ENCODE measurements at places on chromosomes 6 and 20. TPM values are rescaled to one million over a fixed set of nuclear protein-coding genes. Genes with fewer than 3 reads are reported as not detected.

The SYNDIG1 gene
- total RNA-seq: 5.7 TPM

The DUSP15 gene
- 2.8 TPM for total RNA-seq

The HSPA12B gene
- total RNA-seq: 5.4 TPM

The SLC26A8 gene
- not detected for total RNA-seq

The TULP1 gene
- not detected for total RNA-seq

The NCOA6 gene
- total RNA-seq: 33.5 TPM

The CRISP3 gene
- 7.5 TPM for total RNA-seq

The NHLRC1 gene
- total RNA-seq: 1.9 TPM

The LY6G6F gene
- total RNA-seq: not detected

The PPP1R11 gene
- total RNA-seq: 76.9 TPM

The TAAR6 gene
- total RNA-seq: not detected

The RAB44 gene
- total RNA-seq: 0.75 TPM

The ZC3H12D gene
- total RNA-seq: 1.6 TPM

The CRISP2 gene
- total RNA-seq: 9.8 TPM

The ZNF184 gene
- 6.4 TPM for total RNA-seq

DNA sequence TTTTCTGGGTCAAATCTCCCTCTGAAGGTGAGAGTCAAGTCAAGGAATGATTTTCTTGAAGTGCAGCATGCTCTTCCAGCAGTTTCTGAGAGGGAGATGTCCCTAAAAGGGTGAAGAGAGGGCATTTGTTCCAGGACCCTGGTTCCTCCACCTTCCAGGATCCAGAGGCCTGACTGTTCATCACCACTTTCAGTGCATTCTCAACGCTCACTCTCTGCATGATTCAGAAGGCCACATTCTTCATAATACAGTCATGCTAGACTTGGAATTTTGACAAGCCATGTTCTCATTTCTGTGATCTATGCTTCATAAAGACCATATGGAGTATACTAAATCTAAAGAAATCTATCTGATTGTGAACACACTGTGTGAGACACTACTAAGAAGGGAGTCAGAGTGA is 85.1 kb downstream of the PDE7B start:
- DNase-seq: no peak

GRCh38 chr6:148383658-148384368 is 41.2 kb downstream of the SASH1 start:
- no peak for DNase-seq

DNA sequence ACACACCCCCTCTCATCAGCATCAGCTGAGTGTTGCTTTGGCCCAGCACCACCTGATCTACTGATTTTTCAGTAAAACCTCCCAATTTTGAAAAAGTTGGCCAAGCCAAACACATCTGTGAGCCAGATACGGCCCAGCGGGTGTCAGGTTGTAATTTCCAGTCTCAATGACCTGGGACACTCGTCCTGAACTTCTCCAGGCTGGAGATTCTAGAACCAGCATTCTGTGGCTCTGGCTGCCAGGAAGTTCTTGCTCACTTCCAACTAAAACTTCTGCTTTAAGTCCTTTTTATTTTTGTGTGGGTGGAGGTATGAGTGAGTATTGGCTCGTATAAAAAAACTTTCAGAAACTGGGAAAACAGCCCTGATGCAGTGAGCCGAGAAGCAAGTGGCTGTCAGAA is 5.1 kb downstream of the KIAA1755 start:
- DNase-seq: no peak

- no peak for DNase-seq
Observed at GRCh38 chr6:157770946-157771345, 52.1 kb upstream of the SNX9 start.

GRCh38 chr6:2940010-2940850 is 31.1 kb downstream of the SERPINB6 start:
- peak; percentile 9 for DNase-seq

- no peak for DNase-seq
Observed at GRCh38 chr6:12039540-12040459, 27.7 kb downstream of the HIVEP1 start.

GRCh38 chr6:75299801-75300530 is 15.4 kb upstream of the TMEM30A start:
- no peak for DNase-seq

- DNase-seq: no peak
Observed at GRCh38 chr6:168516944-168517741, 76.2 kb downstream of the SMOC2 start.

DNA sequence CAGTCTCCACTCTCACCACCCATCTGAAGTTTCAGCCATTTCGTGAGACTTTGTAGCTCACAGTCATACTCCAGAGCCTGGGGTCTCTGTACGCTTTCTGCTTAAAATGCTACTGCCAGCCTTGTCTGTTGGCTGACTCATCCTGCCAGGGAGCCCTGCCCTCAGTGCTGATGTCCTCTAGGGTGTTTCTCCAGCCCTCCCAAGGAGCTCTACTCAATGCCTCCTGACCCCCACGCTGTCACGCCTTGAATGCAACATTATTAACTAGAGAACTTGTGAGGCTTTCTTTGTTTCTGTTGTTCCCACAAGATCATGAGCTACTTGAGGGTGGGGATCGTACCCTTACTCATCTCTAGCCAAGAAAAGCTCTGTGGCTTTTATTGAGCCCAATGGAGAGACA is 20.1 kb downstream of the KIF16B start:
- DNase-seq: no peak

DNA sequence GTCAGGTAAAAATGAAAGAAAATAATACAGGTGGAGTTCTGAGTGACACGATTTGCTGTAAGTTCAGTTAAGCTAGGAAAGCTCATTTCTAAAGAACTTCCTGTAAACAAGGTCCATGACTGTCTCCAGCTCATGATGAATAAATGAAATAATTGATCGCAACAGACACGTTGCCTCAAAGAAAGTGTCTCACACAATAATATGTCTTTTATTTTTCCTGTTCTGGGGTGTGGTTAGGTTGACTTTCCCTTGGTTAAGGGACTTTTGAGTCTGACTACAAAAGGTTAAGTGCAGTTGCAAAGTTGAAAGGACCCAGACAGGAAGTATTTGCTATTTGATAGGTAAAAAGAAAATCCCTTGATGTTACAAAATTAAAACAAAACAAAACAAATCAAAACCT is 304.2 kb upstream of the PRDM1 start:
- DNase-seq: no peak

GRCh38 chr6:31510007-31510406 is 12.1 kb downstream of the MICB start:
- DNase-seq: no peak

DNA sequence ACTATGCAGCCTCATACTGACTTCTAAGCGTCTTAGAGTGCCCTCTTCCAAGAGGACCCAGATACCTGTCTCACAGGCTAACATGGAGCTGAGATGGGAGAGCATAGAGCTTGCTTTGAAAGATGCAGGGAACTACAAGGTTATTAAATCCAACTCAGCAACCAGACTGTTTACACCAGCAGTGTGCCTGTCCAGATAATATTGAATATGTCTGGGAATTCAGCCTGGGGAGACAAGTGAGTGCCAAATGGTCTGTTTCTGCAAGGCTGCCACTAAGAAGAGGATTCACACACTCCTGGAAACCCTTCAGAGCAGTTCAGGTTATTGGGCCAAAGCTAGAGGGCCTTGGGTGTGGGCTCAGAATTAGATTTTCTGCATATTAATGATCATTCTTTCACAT is 547.8 kb downstream of the PTPRT start:
- DNase-seq: no peak

DNA sequence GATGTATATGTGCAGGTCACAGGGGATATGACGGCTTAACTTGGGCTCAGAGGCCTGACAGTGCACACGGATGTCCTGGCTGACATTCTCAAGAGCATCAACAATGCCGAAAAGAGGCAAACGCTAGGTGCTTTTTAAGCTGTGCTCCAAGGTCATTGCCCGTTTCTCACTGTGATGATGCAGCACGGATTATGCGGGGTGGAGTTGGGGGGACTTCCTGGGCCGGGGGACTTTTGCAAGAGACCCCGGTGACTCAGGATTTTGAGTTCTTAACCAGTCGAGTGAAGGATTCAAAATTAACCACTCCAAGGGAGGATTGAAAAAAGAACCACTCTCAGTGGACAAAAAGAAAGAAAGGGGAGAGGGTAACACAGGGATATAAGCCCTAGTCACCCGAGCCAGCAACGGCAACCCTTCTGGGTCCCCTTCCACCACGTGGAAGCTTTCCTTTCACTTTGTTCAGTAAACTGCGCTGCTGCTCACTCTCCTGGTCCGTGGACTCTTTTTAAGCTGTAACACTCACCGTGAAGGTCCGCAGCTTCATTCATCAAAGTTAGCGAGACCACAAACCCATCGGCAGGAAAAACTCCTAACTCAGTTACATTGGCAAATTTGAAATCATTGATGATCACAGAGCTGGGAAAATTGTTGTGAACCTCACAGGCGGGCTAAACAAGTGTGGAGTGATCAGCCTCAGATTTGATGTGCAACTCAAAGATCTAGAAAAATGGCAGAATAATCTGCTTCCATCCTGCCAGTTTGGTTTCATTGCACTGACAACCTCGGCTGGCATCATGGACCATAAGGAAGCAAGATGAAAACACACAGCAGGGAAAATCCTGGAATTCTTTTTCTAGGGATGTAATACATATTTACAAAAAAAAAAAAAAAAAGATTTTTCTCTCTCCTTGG is 199.3 kb downstream of the ARID1B start:
- DNase-seq: no peak

- DNase-seq: no peak
Observed at GRCh38 chr6:140487586-140487985, 1113.1 kb upstream of the CITED2 start.

DNA sequence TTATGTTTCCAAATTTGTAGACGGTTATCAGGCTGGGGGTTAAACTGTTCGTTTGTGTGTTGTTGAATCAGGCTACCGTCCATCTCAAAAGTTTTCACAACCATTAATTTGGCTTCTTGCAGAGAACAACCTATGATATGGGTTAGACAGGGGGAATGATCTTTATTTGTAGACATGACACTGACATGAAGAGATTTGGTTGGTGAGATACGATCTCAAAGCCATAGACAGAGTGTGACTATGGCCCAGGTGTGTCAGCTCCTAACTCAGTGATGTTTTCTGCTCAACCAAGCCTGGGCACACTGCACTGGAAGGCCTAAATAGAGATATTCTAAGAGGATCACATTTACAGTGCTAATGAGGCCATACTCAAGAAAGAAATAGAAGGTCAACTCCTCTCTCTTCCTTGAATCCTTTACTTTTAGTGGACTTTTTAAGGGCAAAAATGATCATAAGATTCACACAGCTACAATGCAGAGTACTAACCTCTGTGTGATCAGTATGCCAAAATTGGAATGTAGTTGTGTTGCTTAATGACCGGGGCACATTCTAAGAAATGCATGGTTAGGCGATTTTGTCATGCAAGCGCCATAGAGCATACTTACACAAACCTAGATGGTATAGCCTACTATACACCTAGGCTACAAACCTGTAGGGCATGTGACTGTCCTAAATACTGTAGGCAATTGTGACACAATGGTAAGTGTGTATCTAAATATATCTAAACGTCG is 17.6 kb upstream of the SNRNP48 start:
- DNase-seq: no peak

DNA sequence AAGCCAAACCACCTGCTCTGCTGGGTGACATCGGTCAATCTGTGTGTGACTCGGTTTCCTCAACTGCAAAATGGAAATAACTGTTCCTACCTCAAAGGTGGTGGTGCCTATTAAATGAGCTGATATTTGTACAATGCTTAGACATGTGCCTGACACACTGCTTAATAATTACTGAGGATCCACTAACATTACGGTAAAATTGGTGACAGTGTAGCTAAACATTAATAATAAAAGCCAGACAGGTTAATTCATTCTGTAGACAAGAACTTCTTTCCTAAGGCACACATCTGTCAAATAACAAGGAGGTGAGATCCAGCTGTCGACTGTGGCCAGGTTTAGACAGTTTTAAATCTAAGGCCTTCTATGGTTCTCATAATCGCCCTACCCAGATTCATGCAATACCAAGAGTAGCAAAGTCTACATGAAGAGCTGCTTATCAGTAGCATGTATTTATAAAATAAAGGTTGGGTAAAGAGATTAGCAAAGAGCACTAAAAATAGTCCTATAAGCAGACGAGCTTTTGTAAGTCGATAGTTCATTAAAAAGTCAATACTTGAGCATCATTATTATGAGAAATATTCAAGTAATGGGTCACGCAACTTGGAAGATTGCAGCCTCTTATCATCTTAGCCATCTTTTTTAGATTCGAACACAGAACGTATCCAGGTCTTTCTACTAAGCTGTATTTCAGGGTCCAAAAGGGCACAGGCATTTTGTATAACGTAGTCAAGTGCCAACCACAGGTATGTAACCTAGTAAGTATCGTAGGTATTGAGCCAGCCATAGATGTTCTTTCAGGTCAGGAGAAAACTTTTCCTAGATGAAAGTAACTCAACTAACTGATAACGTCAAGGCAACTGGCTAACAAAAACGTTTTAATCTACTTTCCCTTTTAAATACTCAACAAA is 3.2 kb downstream of the CNKSR3 start:
- DNase-seq: no peak

- DNase-seq: peak; percentile 52
Observed at GRCh38 chr6:113819169-113819830, 37.8 kb upstream of the MARCKS start.

GRCh38 chr20:32775336-32775991 is 13.3 kb downstream of the DNMT3B start:
- no peak for DNase-seq

DNA sequence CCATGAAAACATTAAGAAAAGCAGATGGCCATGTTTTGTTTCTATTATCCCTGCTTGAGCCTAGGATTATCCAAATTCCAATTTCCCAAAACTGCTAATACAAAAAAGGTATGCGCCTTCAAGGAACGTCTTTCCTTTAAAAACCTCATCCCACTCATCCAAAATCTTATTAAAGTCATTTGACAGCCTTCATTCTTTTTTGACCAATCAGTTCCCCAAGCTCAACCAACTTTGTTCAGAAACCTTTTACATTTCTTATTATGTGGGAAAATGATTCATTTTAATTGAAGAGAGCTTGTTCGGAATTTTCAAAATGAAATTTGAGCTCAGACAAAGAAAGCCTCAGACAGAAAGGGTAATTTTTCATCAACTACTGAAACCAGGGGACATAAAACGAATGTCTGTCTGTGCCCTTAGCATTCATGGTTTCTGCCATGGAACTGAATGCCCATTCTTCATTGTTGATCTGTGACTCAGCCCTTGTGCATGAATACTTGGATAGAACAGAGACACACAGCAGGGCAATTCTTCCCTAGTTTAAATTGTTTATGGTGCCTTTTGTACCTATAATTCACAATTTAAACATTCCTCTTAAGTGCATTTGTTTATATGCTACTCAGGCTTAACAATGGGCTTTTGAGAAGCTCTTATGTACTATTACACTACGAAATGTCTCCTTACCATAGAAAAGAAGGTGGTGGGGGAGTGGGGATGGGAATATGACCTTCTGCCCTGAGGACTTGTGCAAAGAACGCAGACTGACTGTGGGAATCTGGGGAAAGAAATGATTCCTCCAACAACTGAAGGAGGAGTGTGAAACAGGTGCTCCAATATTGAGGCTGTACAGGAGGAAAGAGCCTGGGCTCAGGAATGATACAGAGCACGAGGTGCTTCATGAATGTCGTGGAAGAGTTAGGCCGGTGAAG is 49.8 kb upstream of the ERVFRD-1 start:
- no peak for DNase-seq

GRCh38 chr6:157244175-157244574 is 79.1 kb downstream of the TMEM242 start:
- peak; percentile 39 for DNase-seq

Measured in mucosa of gallbladder (tissue), 1 donor.